ENCODE measurements at places on chromosomes 5 and 9.

- DNase-seq = no peak
Observed at GRCh38 chr9:3263698-3264097, 262.1 kb downstream of the RFX3 start.

DNA sequence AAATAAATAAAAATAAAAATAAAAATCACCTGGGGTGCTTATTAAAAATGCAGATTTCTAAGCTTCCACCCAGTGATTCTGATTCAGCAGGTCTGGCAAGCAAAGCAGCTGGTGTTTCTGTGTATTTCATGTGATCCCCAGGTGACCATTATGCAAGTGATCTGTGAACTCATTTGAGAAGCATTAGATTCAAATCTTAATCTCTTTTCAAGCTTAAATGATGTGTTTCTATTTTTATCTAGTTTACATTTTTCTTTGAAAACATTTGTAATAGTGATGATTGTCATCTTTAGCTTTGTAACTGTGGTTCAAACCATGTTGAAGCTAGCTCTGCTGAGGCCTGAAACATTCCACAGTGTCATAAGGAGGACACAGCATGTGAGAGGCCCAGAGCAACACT is 804.8 kb upstream of the ZNF608 start:
- DNase-seq = peak; percentile 80

- DNase-seq = no peak
Observed at GRCh38 chr9:72971411-72971810, 18.6 kb upstream of the ALDH1A1 start.

- DNase-seq = no peak
Observed at GRCh38 chr9:97501972-97502221, 431 bp downstream of the TMOD1 start.

DNA sequence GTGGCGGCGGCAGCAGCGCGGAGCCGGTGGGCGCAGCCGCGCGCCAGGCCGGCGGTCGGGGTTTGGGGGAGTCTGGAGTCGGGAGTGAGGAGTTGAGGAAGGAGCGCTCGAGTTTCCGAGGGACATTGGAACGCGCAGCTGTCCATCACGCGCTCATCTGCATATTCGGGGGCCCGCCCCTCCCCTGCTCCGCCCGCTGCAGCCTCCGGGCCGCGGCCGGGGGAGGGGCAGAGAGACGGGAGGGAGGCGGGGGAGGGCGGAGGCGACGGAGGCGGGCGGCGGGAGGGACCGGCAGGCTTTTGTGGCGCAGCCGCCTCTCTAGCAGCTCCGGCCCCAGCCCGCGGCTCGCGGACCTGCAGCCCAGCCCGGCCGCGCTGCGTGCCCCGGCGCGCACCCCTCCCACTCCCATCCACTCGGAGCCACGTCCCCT is at the start of gene IRX2:
IRX2 (minus strand) TSS at position 86 of the 430 bp plus-strand sequence. CDS start 264 bp downstream, outside the sequence.
- peak; percentile 84 for DNase-seq

GRCh38 chr5:12141496-12141895 is 237.2 kb upstream of the CTNND2 start:
- DNase-seq = no peak

DNA sequence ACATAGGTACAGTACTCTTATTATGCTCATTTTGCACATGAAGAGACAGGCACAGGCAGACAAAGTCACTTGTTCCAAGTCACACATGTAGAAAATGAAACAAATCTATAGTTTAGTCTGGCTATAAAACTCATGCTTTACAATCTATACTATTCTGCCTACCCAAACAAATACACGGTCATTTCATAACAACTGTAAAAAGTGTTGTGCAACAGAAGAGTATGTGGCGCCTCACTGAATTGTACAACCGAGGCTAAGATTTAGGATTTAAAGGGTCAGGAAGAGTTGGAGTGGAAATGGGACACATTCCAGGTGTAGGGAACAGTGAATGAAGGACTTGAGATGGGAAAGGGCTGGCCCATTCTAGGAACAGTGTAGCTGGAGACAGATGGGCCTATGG is 82.9 kb upstream of the TRIO start:
- DNase-seq = no peak

DNA sequence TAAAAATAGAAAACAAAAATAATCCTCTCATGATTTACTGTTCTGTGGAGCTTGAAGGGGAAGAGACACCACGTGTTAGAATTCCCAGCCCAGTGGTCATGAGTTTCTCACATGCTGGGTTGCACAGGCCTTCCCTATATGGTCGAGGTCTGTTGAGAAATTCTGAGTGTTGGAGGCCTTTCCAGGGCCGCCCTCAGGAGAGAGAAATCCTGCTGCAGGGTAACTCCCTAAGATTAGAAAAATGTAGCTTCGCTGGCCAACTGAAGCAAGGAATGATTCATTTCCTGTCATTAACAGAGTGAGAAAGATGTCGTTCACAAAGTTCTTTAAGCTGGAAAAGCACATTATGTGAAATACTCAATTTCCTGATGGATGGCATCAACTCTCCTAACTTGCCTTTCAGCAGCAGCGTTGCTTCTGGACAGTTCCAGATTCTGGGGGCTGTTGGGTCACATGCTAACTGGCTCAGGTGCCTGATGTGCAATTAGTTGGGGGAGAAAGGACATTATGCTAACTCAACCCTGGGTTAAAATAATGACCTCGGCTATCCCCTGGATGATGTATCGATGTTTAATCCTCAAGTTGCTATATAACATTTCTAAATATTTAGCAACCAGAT is 104.8 kb upstream of the CD180 start:
- peak; percentile 93 for DNase-seq

- peak; percentile 42 for DNase-seq
Observed at GRCh38 chr9:112755016-112755427, 4.5 kb downstream of the SNX30 start.

DNA sequence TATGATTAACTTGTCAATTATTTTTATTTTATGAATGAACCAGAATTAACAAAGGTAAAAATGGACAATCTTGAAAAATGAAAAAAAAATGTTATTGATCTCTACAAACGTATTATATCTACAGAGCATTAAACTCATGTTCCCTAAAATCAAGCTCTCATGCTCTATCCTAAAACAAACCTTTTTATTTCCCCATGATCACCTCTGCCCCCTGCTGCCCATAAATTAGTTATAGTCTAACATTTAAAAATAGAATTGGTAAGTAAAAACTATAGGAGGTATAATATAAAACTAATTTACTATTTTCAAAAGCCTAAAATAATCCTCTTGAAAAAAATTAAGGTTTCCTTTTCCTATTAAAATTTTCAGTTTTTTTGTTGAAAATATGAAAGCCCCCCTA is 168.0 kb upstream of the POU5F2 start:
- no peak for DNase-seq

DNA sequence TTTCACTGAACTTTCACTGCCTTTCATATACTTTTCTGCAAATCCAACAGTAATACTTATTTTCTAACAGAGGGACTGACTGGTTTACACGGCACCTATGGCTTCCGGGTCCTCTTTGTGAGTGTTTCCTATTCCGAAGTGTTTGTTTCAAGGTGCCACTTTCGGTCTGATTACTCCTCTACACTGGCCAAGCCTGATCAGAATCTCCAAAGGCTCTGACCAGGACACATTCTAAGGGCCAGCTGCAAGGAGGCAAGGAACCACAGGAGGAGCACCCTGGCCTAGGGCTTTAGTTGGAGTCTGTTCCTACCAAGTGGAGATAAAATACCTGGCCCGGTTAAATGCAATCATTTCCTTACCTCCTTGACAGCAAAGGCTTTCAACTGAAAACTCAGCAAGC is 132.1 kb downstream of the GLIS3 start:
- no peak for DNase-seq

DNA sequence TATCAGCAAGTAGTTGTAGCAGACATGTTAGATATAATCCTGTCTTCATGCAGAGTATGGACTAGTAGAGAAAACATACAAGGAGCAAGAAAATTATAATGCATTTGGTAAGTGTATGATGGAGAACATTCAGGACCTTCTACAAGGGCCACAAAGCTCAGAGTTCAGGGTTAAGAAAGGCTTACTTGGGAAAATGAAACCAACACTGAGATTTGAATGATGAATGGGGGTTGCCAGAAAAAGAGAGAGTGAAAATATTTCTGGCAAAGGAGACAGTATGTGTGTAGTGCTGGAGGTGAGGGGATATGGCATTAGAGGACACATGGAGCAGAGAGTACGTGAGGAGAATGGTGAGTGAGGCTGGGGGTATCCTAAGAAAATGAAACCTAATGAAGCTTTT is 169.8 kb upstream of the STK32A start:
- no peak for DNase-seq

DNA sequence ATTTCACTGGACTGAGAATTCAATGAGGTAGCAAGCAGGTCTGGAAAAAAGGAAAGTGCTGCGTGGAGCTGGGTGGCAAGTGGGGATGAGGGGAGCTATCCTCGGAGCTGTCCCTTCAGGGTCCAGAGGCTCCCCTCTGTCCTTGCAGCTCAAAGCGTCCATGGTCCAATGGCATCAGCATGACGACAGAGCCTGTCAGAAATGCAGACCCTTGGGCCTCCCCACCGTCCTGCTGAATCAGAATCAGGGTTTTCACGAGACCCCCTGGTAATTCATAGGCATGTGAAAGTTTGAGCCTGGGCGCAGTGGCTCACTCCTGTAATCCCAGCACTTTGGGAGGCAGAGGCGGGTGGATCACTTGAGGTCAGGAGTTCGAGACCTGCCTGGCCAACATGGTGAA is 5.5 kb downstream of the HIGD2A start:
- DNase-seq = no peak

DNA sequence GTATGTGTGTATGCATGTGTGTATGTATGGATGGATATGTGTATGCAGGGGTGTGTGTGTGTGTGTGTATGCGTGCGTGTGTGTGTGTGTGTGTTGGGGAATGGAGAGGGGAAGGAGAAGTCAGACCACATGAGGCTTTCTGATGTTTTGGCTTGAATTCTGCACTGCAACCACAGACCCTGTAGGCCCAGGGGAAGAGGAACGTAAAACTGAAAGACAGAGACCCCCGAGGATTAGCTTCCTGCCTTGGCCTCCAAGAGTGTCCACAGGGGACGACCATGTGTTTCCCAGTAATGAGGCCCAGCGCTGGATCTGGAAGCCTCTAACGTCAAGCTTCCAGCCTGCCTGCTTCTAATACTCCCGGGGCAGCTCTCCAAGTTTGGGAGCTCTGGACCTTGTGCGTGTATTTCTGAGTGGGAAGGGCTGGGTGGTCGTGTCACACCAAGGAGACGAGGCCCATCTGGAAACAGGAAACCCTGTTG is 5.8 kb downstream of the DCANP1 start:
- DNase-seq = no peak

GRCh38 chr9:2630158-2630557 is 8.6 kb downstream of the VLDLR start:
- no peak for DNase-seq

DNA sequence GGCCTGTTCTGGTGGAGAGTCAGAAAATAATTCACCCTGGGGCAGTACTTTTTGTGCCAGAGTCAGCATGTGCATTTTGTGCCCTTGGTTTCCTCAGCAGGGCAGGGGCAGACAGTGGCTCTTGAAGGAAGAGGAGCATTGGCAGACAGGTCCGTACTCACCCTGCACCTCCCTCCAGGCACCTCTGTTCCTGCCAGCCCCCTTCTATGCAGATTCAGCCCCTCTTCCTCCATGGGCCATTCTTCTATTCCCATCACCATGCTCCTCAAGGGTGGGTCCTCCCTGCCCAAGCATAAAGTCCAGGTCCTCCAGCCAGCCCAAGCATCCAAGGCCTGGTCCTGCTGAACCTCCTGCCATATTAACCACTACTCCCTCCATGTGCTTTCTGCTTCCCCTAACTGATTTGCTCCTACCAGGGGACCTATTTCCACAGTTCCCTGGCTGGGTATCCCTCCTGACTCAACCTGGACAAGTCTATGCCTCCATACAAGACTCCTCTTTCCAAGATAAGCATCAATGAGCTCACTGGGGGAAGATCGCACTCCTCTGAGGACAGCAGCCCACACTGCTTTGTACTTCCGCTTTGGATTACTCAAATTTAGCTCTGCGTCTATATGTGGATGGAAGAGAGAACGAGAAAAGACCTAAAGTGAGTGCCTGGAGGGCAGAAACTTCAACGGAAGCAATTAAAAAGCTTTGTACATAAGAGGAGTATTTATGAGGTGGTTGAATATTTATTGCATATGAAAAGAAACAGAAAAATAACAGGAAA is 9.3 kb upstream of the ACSL6 start:
- no peak for DNase-seq

DNA sequence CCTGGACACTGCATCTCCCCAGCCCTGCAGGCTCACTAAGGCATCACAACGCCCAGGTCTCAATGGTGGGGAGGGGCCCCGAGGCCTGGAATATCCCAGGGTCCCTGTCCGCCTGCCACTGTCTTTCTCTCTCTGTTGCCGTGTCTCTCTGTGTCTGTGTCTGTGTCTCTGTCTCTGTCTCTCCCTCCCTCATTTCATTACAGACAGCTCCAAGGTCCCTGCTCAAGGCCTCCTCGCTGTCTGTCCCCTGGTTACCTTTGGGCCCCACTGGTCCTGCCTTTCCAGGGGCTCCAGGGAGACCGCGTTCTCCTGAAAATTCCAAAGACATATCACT is 3.2 kb downstream of the FCN1 start:
- DNase-seq = no peak

GRCh38 chr5:149455889-149456409 is 76.9 kb upstream of the IL17B start:
- peak; percentile 80 for DNase-seq

GRCh38 chr9:98888801-98889421 is 54.8 kb upstream of the COL15A1 start:
- DNase-seq = peak; percentile 50

- DNase-seq = peak; percentile 93
Observed at GRCh38 chr9:801399-802071, 40.0 kb upstream of the DMRT1 start.

GRCh38 chr9:94860678-94861588 is 134.4 kb downstream of the AOPEP start:
- DNase-seq = peak; percentile 78

DNA sequence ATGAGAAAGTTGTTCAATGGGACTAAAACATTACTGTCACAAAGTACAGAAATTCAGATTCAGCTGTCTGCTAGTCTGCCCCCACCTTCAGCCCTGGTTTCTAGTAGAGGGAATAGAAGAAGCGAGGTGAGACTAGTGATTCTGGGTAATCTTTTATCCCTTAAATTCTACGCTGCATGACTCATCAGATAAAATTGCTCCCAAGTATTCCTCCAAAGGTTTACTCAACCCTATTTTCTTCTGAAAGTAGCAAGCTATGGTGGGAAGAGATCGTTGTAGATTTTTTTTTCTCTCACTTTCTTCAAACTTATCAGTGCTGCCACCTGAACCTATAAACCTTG is 318.9 kb upstream of the RIOK2 start:
- DNase-seq = peak; percentile 61

GRCh38 chr5:114789773-114790402 is 379.8 kb downstream of the TRIM36 start:
- peak; percentile 16 for DNase-seq

DNA sequence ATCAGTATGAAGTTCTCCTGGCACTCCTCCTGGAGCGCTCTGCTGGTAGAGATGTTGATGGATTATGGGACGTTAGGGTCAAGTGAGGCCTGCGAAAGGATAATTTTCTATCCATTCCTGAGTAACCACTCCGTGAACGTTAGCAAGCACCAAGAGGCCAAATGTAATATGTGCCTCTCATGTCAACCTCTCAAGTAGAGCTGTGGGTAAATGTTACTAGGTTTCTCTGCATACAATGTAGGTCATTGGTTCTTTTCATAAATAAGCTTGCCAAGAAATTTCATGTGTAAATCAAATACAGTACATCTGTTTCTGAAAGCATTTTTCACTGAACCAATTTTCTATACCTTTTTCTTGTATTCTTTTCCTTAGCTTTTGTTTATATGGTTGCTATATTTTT is 126.3 kb downstream of the KDM4C start:
- no peak for DNase-seq

GRCh38 chr5:133112026-133112660 is 60.3 kb downstream of the HSPA4 start:
- DNase-seq = no peak
